Dermis blood vessel endothelial cell (primary cell): ENCODE measurements at places on chromosomes 3 and 15.
A peak's percentile ranks its signal among the peaks of the same experiment; 100 is the strongest.

DNA sequence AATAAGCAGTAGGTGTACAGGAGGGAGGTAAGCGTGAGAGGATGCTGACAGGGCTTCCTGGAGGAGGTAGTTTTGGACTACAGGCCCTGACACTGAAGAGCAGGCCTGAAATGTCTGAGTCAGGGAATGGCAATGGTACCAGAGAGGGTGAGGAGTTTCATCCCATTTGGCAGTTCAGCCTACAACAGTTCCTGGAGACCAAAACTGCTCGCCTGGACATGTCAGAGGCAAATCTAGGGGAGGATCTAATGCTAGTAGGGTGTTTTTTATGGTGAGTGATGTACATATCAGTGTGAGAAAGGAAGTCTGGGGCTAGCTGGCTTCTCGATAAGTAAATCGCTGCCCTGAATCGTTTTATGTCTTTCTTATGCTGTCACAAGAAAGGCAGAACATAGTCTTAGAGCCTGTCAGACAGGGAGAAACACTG is 13.8 kb upstream of the TNFSF10 start:
- DNase-seq = no peak

DNA sequence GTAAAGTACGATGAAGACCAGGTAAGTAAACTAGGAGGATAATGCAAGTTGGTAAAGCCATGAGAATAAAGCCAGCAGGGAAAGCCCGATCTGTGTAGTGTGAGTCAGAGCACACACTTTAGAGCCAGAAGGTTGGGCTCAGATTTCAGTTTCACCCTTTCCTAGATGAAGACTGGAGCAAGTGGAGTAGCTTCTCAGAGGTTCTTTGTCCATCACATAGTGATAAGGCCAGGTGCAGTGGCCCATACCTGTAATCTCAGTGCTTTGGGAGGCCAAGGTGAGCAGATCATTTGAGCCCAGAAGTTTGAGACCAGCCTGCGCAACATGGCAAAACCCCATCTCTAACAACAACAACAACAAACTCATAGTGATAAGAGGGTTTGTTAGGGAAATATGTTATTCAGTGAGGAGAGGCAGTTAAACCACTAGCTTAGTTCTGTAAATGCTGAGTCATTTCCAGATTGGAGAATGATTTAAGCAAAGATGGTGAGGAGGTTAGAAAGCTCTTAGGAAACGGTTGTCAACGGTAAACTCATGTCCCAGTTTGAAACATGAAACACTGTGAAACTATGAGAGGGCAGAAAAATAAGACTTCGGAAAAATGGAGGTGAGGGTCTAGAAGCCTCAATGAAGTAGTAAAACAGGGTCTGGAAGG is 39.0 kb downstream of the IL12A start:
- peak; percentile 30 for DNase-seq

DNA sequence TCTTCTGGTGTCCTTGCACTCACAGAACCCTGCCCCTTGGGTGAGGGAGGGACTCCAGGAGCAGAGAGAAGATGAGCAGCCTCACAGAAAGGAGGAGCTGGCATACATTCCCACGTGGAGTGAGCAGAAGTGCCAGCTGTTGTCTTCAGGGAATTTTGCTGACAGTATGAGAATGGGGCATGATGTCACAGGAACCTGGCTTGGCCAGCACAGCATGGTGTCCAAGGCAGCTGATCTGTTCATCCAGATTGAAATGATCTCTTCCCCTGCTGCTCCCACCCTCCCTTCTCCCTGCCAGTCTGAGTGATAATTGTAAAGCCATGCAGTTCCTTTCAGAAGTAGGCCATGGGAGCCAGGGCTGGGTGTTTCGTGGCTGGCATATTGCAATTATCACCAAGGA is 53.3 kb downstream of the GJD2 start:
- DNase-seq = no peak

DNA sequence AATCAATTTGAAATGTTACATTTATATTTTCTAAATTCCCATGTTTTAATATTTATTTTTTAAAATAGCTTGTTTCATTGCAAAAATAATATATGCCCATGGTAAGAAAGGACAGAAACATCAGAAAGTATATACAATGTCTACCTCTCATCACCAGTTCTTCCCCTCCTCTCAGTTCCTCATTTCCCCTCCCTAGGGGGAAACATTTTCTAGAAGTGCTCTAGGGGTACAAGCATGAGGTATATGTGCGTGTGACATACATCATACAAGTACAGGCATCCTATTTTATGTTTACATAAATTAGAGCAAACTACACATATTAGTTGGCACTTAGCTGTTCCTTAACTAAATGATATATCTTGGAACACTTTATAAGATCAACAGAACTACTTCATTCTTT is 189.3 kb upstream of the VEPH1 start:
- DNase-seq = no peak
